ENCODE measurements at places on chromosomes 16 and 17.

GRCh38 chr16:2586241-2586640 lies 48.4 kb downstream of the PDPK1 start:
- no peaks in the 10 kb centered on the region for H3K27me3 ChIP-seq
- no peaks in the 10 kb centered on the region for H3K4me1 ChIP-seq
- H3K27ac ChIP-seq = no peak overlapping the region

DNA sequence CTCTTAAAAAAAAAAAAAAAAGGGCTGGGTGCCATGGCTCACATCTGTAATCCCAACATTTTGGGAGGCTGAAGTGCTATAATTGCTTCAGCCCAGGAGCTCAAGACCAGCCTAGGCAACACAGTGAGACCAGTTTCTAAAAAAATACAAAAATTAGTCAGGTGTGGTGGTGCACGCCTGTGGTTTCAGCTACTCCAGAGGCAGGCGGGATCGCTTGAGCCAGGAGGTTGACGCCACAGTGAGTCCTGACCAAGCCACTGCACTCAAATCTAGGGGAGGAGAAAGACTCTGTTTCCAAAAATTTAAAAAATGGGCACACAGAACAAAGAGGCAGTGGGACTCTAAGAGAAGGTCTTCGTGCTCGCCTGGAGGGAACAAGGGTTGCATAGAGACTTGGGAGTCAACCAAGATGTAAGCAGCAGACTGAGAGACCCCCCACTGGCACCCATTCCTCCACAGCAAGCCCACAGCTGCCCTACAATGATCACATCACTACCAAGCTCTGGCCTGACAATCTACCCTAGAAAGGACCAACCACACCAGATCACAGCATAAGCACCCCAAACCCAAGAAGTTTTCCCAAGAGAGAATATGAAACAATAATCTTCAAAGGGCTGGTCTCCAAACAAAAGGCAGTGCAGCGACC lies 121.6 kb downstream of the ANKRD11 start:
- peaks cover 31% of the 10 kb centered on the region for H3K36me3 ChIP-seq
- no peaks in the 10 kb centered on the region for H3K27me3 ChIP-seq
- no peak for DNase-seq
- no peak overlapping the region for H3K4me3 ChIP-seq
- H3K27ac ChIP-seq = peak overlapping the region; percentile 58

DNA sequence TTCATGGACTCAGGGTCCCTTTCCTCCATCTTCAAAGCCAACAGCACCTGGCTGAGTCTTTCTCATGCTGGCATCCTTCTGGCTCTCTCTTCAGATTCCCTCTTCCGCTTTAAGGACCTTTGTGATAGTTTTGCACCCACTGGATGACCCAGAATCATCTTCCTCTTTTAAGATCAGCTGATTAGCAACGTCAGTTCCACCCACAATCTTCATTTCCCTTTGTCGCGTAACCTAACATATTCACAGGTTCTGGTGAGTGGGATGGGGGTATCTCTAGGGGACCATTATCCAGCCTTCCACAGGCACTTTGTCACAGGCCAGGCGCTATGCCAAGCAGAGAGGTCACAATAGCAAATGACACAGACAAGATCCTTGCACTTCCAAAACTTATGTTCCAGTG lies 593.8 kb downstream of the MAF start:
- H3K4me1 ChIP-seq = peaks cover 12% of the 10 kb centered on the region
- H3K4me3 ChIP-seq = no peak overlapping the region
- no peaks in the 10 kb centered on the region for H3K36me3 ChIP-seq
- DNase-seq = no peak
- H3K27me3 ChIP-seq = no peaks in the 10 kb centered on the region

GRCh38 chr17:2433696-2434095 lies 32.8 kb upstream of the MNT start:
- no peak overlapping the region for H3K4me3 ChIP-seq
- peaks cover 7% of the 10 kb centered on the region for H3K36me3 ChIP-seq
- H3K27me3 ChIP-seq = no peaks in the 10 kb centered on the region
- no peaks in the 10 kb centered on the region for H3K4me1 ChIP-seq
- DNase-seq = no peak

DNA sequence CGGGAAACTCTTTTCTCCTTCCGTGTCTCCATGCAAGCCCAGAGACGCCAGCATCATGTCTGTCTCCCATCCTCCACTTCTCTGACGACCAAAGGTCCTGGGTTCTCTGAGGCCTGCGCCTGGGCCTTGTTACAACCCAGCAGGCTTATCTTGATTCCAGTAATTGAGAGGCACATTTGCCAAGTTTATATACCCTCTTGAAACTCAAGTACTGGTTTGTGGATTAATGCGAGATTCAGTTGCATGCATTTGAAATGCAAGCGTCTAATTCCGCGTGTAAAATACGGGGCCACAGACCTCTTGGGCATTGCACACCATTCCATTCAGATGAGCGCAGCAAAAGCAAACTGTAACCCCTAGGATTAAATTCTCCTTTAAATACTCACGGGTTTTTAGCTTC lies 28.7 kb upstream of the CRISPLD2 start:
- H3K27ac ChIP-seq = no peak overlapping the region
- no peak for DNase-seq
- no peak overlapping the region for H3K4me3 ChIP-seq
- H3K36me3 ChIP-seq = no peaks in the 10 kb centered on the region
- H3K4me1 ChIP-seq = peaks cover 2% of the 10 kb centered on the region
- H3K27me3 ChIP-seq = no peaks in the 10 kb centered on the region

DNA sequence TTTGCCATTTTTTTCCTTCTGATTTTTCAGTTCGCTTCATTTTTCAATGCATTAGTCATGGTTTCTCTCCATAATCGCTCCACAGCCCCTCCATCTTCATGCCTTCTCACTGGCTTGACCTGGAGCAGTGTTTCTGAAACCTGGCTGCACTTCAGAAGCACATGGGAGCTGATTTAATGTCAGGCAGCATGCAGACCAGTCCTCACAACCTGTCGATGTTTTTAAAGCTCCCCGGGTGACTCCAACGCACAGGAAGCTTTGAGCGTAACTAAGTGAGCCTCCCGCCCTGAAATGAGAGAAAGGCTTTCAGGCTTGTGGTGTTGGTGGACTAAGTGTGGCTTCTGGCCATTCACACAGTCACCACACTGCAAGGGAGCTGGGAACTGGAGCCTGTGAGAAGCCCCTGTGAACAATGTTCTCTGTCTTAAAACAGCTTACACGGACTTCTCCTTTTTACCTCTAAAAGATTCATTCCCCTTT lies 16.8 kb upstream of the DRG2 start:
- no peak overlapping the region for H3K27ac ChIP-seq
- no peaks in the 10 kb centered on the region for H3K36me3 ChIP-seq
- no peaks in the 10 kb centered on the region for H3K27me3 ChIP-seq
- H3K4me3 ChIP-seq = no peak overlapping the region
- DNase-seq = no peak
- no peaks in the 10 kb centered on the region for H3K4me1 ChIP-seq

GRCh38 chr16:80466024-80466987 lies 74.5 kb upstream of the DYNLRB2 start:
- H3K4me3 ChIP-seq = no peak overlapping the region
- no peak overlapping the region for H3K27ac ChIP-seq
- peaks cover 3% of the 10 kb centered on the region for H3K4me1 ChIP-seq

- H3K27ac ChIP-seq = no peak overlapping the region
- no peaks in the 10 kb centered on the region for H3K27me3 ChIP-seq
- peaks cover 29% of the 10 kb centered on the region for H3K4me1 ChIP-seq
- H3K4me3 ChIP-seq = no peak overlapping the region
Measured at GRCh38 chr16:84380405-84380804, 12.1 kb downstream of the ATP2C2 start.

GRCh38 chr17:80901319-80901718 lies 90.3 kb upstream of the CHMP6 start:
- no peaks in the 10 kb centered on the region for H3K36me3 ChIP-seq
- no peak for DNase-seq

- DNase-seq = no peak
- H3K4me1 ChIP-seq = peaks cover 66% of the 10 kb centered on the region
- H3K27ac ChIP-seq = peak overlapping the region; percentile 99
- no peaks in the 10 kb centered on the region for H3K27me3 ChIP-seq
- H3K36me3 ChIP-seq = no peaks in the 10 kb centered on the region
Measured at GRCh38 chr17:17691468-17692263, 10.4 kb downstream of the RAI1 start.

DNA sequence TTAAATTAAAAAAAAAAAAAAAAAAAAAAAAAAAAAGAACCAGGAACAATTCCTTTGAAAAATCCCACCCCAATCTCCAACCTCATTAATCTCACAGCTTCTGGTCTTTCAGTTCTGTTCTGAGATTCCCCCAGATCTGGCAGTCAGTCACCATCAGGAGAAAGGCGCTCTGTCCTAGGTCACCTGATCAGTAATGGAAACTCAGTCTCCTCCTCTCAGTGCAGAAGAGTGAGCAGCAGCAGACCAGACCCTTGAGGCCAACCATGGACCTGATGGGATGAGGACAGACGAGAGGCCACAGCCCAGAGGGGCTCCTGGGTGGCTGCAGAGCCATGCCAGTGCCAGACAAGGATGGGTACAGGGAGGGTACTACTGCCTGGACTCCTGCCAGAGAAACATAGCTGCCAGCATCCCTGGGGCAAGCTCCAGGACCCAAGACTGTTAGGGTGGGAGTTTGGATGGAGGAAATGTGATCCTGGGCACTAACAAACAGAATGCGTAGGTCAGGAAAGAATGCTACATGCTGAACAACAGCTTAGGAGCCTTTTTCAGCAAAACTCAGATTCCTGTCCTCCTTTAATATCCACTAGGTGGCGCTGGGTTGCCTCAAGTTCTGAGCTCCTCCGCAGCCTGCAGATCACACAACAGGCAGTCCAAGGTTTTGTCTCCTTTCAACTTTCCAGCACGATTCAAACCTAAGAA lies 28.7 kb downstream of the MPG start:
- H3K36me3 ChIP-seq = peaks cover 16% of the 10 kb centered on the region
- H3K27ac ChIP-seq = no peak overlapping the region
- H3K4me3 ChIP-seq = no peak overlapping the region
- H3K27me3 ChIP-seq = no peaks in the 10 kb centered on the region
- H3K4me1 ChIP-seq = peaks cover 24% of the 10 kb centered on the region
- no peak for DNase-seq

DNA sequence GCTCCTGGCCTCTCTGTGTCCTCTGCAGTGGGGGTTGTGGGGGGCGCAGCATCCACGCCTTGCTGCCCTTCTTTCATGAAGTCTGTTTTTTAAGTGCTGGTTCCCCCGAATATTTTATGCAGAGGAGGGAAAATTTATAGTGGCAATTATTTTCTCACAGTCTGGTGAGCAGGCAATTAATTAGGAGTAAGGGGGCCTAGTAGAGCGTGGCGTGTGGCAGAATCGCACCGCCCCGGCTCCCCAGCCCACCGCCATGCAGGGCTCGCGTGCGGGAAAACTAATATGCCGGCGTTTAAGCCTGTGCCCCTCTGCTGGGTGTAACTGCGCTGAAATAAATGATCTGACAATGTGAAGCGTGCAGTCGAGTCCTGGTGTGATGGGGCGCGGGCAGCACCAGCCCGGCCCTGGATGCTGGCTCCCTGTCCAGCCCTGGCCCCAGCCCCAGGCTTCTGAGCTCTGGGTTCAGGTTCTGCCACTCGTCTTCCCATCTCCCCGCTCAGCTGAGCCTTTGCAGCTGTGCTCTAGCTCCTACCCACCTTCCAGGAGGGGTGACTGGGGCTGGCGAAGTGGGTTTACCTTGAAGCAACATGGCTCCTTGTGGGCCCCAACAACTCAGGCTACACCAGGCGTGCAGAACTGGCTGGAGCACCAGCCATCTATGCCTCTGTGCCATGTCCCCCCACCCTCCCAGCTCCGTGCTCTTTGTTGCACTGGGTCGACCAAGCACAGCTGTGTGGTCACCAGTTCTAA lies 13.8 kb downstream of the ENGASE start:
- H3K4me1 ChIP-seq = peaks cover 9% of the 10 kb centered on the region
- DNase-seq = no peak
- peaks cover 40% of the 10 kb centered on the region for H3K36me3 ChIP-seq
- H3K27ac ChIP-seq = no peak overlapping the region
- H3K4me3 ChIP-seq = no peak overlapping the region

DNA sequence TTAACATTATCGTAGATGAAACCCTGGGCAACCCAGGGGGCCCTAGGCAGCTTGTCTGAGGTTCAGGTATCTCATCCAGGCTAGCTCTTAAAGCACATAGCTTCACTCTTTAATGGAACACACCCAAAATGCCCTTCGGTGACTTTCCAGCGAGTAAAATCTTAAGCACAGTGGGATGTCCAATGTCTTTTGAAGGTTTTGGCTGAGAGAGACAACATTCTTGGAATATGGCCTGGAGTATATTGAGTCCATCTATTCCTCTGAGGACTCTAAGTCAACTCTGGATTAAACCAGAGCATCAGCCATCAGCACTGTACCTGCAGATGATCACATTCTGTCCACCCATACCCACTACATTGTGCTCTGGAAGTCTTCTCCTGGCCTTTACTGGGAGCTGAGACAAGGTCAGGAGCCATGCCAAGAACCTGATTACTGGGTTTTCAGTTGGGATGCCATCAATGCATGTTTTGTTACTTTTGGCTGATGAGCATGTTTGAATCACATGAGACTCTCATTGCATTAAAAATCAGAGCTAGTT lies 63.4 kb upstream of the CDH11 start:
- no peak overlapping the region for H3K4me3 ChIP-seq
- DNase-seq = no peak
- H3K36me3 ChIP-seq = no peaks in the 10 kb centered on the region
- no peaks in the 10 kb centered on the region for H3K27me3 ChIP-seq
- no peak overlapping the region for H3K27ac ChIP-seq
